Pons (tissue), 1 donor: ENCODE measurements at places on chromosomes 3 and 15.

DNA sequence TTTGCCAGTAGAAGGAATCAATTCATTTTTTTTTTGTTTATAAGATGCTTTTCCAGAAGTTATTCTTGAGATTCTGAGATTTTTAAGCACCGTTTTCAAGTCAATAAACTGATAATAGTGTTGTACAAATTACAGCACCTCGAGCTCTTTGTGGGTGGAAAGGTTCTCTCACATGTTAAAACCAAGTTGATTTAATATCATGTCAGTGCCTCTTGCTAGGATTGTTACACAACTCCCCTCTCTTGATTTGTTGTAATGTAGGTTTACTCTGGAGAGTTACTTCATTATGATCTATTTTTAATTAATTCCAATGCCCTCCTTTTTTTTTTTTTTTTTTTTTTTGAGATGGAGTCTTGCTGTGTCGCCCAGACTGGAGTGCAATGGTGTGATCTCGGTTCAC lies 25.8 kb upstream of the UBXN7 start:
- DNase-seq, result no peak

DNA sequence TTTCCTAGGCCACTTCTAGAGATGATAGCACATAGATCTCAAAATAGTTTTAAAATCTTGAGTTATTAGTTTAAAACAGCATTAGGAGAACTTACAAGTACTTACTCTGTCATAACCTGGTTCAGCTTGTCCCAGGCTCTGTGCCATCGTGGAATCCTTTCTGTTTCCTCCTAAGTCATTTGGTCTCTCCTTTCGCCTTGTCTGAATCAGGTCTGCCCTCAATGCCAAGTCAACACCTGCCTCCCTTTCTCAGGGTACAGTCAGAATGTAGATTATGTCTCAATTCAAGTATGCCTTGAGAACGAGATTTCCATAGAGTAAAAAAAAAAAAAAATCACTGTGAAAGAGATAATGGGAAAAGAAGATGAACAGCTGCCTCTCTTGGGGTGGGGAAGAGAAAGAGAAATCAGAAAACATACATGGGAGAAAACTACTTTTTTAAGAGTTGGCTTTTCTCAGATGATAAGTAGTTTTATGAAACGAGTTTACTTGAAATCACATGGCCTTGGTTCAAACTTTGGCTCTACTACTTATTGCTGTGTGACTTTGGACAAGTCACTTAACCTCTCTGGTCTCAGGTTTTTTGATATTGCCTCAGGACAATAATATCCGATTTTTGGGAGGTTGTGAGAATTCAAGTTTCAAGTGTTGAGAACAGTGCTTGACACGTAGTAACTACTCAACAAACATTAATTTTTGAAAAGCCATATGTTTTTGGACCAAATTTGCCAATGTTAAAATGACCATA lies 219.8 kb downstream of the SQOR start:
- no peak for DNase-seq

- DNase-seq, result no peak
Observed at GRCh38 chr3:141266797-141267555, 35.4 kb downstream of the PXYLP1 start.

- DNase-seq, result no peak
Observed at GRCh38 chr3:134351427-134351826, 22.8 kb downstream of the AMOTL2 start.

DNA sequence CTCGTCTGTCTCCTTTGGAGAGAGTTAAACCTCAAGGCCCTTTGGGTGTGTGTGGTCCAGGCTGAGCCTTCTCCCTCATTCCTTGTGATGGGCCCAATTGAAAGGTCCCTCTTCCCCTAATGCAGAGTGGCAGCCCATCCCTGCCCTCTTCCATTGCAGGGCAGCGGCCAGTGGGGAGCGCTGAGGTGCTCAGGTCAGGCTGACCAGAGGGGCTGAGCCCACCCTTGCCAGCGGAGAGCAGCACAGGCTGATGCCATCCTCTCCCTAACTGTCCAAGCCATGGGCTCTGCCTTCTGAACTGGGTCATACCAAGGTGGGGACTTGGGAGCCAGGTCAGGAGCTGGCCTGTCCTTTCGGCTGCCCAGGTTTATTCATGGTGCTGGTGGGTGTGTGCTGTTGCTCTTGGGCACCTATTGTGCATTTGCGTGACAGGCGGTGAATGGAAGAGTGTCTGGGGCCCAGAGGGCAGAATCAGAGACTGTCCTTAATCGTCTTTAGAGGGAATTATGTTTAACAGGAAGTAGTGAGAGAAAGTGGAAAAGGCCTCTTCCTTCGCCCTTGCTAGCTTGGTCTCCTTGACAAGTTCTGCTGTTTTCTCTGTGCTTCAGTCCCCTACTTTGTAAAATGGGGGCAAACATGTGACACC lies 96.9 kb downstream of the VGLL4 start:
- DNase-seq, result no peak

- DNase-seq, result peak; percentile 97
Observed at GRCh38 chr3:195914648-195915473, 6.5 kb upstream of the TNK2 start.

DNA sequence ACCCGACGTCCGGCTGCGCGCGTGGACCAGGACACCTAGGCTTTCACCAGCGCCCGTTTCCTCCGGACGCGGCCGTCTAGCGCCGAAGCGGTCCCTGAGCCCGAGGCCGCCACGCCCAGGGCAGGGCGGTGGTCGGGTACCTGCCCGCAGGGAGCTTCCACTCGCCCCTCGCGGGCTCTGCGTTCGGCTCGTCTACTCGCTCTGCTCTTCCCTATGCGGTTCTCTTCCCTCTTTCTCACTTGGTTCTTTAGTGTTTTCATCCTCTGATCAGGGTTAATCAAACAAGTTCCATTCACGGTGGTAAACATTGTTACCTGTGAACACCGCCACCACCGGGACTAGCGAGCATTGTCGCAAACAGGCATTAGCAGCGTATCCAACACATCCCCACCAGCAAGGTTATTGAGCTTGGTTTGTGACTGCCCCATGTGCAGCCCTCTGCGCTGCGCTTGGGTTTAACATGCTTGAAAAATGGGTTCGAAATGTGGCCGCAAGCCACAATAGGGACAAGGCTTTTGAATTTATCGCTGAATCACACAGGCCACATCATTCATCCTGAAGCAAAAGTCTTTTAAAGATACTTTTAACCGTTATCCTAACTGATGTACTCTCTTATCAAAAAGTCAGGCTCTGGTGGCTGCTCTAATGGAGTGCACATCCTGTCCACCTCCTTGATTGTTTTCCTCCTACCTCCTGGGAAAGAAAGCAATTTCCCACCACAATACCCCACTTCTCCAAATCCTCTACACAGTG lies 843 bp upstream of the CD47 start:
- DNase-seq, result no peak

GRCh38 chr3:151878465-151878864 lies 5.0 kb downstream of the SUCNR1 start:
- DNase-seq, result no peak

- no peak for DNase-seq
Observed at GRCh38 chr15:94015324-94015723, 216.0 kb upstream of the MCTP2 start.
